ENCODE measurements at places on chromosomes 11 and 22.

- no peak for DNase-seq
These were observed 6.3 kb downstream of the CD44 start for GRCh38 chr11:35145271-35145670.

GRCh38 chr22:35921777-35922176 lies 106.8 kb downstream of the RBFOX2 start:
- peak; percentile 88 for DNase-seq

GRCh38 chr11:57901278-57901677 lies 122.4 kb upstream of the OR9Q1 start:
- no peak for DNase-seq

GRCh38 chr11:31887180-31887579 lies 76.1 kb upstream of the PAX6 start:
- no peak for DNase-seq

- DNase-seq, result no peak
These were observed 61.9 kb upstream of the RDX start for GRCh38 chr11:110358336-110358735.

- no peak for DNase-seq
These were observed 99.0 kb upstream of the NNMT start for GRCh38 chr11:114196997-114197703.

DNA sequence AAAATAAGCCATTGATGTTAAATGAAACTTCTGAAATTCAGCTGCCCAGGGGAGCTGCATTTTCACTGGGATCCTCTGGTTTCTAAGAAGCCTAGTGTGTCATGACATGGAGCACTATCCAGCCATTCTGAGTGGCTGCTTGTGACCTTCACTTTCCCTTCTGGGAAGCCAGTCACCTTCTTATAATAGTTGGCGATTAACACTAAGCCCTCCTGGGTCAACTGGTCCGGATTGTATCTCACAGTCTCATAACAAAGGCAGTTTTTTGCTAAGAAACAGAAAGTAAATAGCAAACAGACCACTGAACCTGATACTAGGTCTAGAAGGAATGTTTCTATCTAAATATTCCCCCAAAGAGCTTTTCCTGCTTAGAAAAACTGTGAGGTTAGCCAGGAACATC lies 7.9 kb downstream of the CSRP3 start:
- DNase-seq, result no peak

GRCh38 chr11:70544774-70545609 lies 146.7 kb downstream of the CTTN start:
- DNase-seq, result no peak

DNA sequence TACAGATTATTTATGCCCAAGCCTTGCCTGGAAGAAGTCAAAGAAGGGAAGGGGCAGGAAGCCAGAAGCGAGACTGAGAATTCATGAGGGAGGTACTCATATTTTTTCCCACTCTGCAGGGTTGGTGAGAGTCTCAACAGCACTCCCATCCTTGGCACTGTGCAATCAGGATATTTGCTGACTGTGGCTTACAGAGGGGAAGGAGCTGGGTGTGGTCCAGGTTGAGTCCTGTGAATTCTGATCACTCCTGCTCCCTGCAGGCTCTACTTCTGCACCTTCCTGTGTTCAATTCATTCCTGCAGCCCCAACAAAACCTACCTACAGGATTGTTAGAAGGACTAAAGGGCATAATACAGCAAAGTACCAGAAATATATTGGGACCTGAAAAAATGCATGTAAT lies 530.5 kb downstream of the INSC start:
- DNase-seq, result peak; percentile 10

DNA sequence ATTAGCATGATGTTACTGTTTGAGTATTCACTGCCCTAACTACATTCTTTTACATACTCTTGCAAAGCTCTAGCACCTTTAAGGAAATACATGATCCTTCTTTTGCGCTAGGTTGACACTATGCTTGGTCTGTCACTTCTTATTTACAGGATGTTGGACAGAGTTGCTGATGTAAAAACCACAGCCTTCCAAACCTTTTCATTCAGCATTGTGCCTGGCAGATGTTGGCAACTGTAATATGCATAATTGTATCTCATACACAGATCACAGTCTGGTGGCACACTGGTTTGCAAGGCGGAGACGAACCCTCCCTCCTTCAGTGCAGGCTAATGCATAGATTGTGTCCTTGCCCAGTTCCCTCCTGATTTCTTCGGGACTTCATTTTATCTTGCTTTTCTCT lies 224.1 kb downstream of the SNX19 start:
- DNase-seq, result no peak

- no peak for DNase-seq
These were observed 15.6 kb downstream of the APOL4 start for GRCh38 chr22:36185828-36186624.

- DNase-seq, result no peak
These were observed 7.0 kb upstream of the MSANTD2 start for GRCh38 chr11:124807201-124807600.

- no peak for DNase-seq
These were observed 23.4 kb downstream of the SLN start for GRCh38 chr11:107688322-107688918.

GRCh38 chr11:60717956-60718355 lies 6.6 kb upstream of the MS4A18 start:
- DNase-seq, result no peak
